ENCODE measurements at places on chromosomes 3 and 15.

- DNase-seq = no peak
These were observed 53.9 kb downstream of the C3orf38 start for GRCh38 chr3:88203642-88204055.

GRCh38 chr3:42605546-42606173, 5.2 kb downstream of the NKTR start:
- no peak for DNase-seq

DNA sequence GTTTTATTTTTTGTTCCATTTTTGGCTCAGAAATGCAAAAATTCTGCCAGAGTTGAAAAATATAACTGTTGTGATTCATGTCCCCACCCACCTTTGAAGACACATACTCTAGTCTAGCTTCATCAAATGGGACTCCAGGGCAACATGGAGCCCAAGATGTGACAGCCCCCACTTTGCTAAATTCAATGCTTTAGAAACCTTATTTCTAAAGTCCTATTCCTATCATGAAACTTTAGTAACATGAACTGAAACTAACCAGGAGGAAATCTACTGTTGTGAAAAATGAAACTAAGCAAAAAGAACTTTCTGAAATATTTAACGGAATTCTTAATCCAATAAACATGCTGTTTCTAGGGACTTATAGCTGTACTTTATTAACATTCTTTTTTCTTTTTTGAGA, 20.3 kb downstream of the UBP1 start:
- no peak for DNase-seq

DNA sequence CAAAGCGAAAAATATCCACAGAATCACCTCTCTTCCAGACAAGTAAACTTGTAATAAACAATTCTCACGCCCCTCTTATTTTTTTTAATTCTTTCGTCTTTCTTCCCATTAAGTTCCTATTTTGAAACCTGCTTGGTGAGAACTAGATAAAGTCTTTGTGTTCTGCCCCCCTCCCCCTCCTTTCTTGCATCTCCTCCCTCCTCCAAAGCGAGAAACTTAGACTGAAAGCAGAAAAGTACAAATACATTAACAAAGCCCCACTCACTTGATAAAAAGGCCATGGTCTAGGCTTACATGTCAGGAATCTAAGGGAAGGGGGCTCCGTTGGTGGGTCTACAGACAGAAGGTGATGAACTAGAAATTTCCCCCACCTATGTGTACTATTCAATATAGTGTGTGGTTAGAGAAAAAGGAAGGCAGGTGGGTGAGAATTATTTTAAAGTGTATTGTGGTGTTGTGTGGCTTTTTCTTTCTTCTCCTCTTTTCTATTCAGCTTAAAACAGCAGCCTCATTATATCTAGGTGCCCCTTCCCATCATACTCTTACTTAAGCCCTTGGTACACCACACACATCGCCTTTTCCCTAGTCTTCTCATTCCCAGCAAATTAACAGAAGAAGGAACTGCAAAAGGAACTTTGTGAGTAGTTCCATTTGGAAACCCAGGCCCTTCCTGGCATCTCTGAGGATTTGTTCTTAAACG, 215.3 kb downstream of the MEIS2 start:
- DNase-seq = no peak

- no peak for DNase-seq
These were observed 29.2 kb downstream of the PDHB start for GRCh38 chr3:58404396-58404795.

- no peak for DNase-seq
These were observed 993.8 kb downstream of the GBE1 start for GRCh38 chr3:80767604-80768003.

GRCh38 chr3:171284308-171285075, 175.7 kb downstream of the TNIK start:
- DNase-seq = no peak

- no peak for DNase-seq
These were observed 81.9 kb upstream of the PLXND1 start for GRCh38 chr3:129688271-129688895.

GRCh38 chr3:16467393-16467792, 46.1 kb downstream of the RFTN1 start:
- DNase-seq = no peak

- DNase-seq = no peak
These were observed 1332.8 kb downstream of the ZPLD1 start for GRCh38 chr3:103767635-103768034.

GRCh38 chr3:25665315-25666280, 891 bp upstream of the TOP2B start:
- no peak for DNase-seq

DNA sequence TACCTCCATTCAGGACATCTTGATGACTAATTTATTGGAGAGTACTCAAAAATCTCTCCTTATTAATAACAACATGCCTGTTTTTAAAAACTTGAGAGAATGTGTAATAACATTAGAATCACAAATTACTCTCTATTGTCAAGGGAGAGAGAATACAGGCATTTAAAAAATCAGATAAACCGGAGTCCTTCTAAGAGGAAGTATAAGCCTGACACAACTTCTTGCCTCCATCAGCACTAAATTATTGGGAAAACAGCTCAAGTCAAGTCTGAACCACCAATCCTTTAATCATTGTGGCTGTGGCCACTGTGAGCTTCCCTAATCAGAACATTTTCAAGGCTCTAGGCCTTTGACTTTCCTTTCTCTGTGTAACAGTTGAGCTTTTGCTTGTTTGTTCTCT, 38.0 kb downstream of the SSR3 start:
- no peak for DNase-seq

- DNase-seq = no peak
These were observed 82.6 kb upstream of the MAGI1 start for GRCh38 chr3:66121318-66121717.

DNA sequence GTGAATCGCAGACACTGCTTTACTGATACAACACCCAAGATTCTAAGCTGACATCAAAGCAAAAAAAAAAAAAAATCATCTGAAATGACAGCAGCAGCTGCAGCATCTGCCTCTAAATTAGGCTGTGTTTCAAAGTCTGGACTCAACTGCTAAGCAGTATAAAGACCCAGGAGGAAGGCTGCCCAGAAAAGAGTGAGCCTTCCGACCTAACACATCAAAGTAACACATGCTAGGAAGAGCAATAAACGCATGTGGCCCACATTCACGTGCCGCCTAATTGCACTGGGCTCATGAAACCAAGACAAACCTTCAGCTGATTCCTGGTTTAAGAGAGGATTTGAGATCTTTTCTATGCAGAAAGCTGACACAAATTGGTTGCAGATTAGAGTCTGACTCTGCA, 317.1 kb downstream of the ZIC4 start:
- no peak for DNase-seq

GRCh38 chr15:65377976-65378366, at the start of gene IGDCC3:
Gene IGDCC3 (minus strand): TSS chr15:65378002. CDS start chr15:65377788, 214 bp downstream.
- no peak for DNase-seq

DNA sequence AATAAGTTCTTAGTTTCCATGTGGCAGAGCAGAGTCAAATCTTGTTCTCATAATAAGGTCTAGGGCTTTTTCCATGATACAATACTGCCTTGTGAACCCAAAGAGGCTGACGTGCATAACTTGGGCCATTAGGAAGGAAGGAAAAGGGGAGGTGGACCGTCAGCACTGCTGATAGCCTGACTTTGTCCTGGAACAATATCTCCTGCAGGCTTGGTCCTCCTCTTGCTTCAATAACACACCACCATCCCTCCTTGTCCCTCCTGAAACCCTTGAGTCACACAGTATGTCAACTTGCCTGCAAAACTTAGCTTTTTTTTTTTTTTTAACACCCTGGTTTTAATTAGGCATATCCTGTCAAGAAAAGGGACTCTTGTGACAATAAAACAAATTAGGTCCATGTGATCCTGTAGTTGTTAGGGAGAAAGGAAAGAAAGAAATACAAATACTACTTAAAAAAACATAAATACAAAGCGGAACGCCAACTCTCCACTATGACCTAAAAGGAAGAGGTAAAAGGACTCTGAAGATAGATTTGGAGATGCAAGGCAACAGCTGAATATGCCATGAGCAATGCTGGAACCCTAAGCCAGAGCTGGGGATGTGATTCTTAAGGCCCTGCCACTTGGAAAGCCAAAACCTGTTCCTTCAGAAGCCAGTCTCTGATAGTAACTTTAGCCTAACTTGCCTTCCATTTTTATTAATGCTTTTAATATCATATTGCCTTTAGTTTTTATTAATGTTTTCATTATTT, 67.0 kb downstream of the WWTR1 start:
- DNase-seq = no peak

DNA sequence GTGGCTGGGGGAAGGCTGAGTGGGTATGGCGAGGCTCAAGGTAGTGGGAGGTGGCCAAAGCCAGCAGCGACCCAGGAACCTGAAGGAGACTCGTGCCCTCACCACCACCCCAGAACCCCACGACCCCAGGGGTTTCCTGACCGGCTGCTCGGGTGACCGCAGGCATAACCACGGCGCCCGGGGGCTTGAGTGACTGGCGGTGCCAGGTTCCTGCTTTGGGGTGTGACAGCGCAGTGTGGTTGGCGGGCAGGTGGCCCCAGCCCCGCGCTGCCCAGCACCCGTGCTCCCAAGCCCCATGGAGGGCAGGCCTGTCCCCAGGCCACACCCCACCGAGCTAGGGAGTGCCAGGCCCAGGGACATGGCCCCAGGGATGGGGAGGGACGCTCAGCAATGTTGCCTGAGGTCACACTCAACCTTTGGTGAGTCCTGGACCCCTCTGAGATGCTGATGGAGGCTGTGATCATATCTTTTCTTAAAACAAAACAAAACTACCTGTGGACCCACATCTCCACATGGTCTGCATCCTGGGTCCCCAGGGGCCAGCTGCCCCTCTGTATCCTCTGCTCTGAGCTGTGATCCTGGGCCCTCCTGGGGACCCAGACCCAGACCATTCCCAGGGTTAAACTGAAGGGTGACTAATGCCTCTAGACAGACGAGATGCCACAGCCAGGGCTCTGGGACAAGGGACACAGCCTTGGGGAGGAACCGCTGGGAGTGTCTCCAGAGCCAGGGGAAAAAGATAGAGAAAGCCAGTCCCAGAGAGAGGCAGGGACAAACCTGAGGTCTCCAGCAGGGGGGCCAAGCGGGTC, 13.0 kb downstream of the DNAJB8 start:
- DNase-seq = no peak

DNA sequence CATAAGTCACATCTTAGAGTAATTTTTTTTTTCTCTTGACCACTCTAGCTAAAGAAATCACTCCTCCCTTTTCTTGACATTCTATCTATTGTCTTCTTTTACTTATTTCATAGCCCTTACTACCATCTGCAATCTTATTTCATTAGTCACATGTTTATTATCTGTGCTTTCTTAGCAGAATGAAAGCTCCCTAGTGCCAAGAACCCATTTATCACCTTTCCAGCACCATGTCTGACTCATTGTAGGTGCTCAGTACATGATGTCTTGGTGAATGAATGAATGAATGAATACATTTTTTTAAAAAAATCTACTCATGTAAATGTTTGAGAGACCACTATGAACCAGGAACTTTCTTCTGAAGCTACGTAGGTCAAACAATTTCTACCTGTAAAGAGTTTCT, 157.2 kb downstream of the CADPS start:
- no peak for DNase-seq

DNA sequence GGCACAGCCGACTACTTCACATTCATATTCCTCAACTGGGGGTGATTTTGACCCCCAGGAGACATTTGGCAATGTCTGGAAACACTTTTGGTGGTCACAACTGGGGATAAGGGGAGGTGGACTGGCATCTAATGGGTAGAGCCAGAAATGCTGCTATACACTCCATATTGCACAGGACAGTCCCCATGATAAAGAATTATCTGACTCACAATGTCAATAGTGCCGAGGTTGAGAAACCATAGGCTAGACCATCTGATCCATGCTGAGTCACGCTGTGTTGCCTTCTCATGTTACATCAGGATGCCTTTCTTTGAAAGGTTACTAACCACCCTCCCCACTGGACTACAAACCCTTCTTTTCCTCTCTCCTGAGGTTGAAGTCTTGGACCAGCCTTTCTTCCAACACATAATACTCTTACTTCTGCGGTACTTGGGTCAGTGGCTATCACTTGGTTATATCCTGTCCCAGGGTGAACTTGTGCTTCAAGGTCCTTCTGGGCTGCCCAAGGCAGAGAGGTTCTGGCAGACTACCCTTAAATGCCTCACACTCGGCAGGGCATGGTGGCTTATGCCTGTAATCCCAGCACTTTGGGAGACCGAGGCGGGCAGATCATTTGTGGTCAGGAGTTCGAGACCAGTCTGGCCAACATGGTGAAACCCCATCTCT, 68.8 kb downstream of the CTNNB1 start:
- no peak for DNase-seq

DNA sequence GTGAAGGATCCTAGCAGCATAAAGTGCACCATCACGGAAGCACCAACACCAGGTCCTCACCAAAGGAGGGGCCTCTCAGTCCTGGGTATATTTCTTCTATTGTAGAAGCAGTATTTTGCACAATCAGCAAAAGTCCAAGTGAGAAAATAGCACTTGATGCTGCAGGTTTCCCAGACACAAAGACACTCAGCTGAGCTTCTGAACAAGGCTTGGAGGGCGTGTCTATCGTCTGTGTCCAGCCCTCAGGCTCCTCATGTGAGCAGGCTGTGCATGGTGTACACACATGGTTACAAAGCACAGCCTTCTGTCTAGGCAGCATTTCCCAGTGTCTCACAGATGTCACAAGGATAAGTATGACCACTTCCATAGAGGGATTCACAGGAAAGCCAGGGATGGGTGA, 98.3 kb upstream of the SPATA12 start:
- no peak for DNase-seq

DNA sequence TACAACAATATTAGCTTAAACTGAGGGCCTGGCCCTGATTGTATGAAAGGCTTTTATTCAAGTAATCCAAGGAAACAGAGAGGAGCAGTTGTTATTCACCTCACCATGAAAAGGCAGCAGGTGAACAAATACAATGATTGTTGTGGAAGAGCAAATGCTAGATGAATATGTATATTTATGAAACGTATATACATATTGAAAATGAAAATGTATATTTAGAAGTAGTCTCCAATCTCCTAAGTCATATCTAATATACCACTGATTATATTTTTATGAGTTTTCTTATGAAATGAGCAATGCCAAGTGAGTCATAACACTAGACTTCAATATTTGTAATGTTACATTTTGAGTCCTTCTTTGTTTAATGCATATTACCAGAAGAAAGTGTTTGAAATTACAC, 116.2 kb upstream of the KCNMB2 start:
- DNase-seq = no peak

- DNase-seq = no peak
These were observed 199.2 kb downstream of the BCHE start for GRCh38 chr3:165638034-165638433.

GRCh38 chr3:53083521-53083920, 37.6 kb upstream of the SFMBT1 start:
- DNase-seq = no peak

- DNase-seq = no peak
These were observed 55.6 kb downstream of the POLQ start for GRCh38 chr3:121490161-121490560.

DNA sequence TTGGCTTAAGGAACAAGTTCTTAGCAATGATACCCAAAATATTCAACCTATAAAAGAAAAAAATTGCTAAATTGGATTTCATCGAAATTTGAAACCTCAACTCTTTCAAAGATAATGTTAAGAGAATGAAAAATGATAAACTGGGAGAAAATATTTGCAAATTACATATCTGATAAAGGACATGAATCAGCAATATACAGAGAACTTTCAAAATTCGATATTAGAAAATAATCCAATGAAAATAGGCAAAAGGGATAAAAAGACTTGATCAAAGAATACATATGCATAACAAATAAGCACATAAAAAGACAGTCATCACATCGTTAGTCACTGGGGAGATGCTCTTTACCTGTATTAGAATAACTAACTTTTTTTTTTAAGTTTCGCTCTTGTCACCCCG, 73.0 kb upstream of the NEO1 start:
- DNase-seq = no peak

GRCh38 chr3:168612671-168613070, 516.9 kb upstream of the GOLIM4 start:
- DNase-seq = no peak

GRCh38 chr3:56917361-56918110, 115.8 kb upstream of the ARHGEF3 start:
- DNase-seq = no peak

All from activated T-helper 1 cell treated with Interleukin-2 at 50 U/mL for 16 hours (primary cell).